ENCODE measurements at places on chromosomes 6 and 20.

DNA sequence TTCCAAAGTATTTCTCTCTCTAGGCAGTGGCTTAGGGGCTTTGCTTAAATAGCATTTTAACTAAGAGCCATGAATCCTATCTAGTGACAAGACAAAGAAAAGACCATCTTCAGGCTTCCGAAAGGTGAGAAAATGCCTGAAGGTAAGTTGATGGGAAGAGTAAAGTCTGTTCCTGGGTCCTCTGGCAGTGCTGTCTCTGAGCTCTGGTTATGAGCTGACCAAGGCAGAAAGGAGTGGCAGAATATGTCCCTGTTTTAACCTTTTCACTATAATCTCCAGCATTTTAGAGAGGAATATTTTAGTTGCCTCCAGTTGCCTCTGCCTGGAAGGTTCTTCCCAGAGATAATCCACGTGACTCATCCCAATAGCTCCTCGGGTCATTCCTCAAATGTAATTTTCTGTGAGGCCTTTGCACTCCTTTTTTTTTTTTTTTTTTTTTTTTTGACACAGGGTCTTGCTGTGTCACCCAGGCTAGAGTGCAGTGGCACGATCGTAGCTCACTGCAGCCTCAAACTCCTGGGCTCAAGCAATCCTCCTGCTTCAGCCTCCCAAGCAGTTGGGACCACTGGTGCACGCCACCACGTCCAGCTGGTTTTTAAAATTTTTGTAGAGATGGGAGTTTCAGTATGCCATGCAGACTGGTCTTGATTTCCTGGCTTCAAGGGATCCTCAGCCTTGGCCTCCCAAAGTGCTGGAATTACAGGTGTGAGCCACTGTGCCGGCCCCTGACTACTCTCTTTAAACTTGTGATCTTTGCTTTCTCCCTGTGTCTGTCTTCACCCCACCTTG is 3.7 kb upstream of the ARMH2 start:
- DNase-seq = no peak

DNA sequence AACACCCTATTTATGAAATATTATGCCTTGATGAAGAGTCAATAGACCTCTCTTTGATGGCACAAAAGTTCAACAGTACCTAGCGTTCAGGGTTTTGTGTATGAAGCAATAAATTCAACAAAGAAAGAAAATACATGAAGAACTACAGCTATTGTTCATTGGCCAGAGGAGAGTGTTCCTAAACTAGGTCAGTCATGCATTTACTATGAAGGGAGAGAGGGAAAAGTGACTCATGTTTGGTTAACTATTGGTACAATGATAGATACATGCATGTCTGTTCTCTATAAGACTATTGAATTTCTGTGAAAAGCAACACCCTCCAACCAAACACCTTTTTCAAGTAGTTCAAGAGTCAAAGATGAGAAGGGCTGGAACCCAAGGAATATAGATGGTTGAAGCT is 50.7 kb downstream of the CLIC5 start:
- no peak for DNase-seq

- peak; percentile 38 for DNase-seq
These were observed 22.9 kb downstream of the OR2B2 start for GRCh38 chr6:27889275-27889627.

- DNase-seq = peak; percentile 56
These were observed 18.3 kb downstream of the SLC16A10 start for GRCh38 chr6:111105578-111105977.

GRCh38 chr6:130377915-130378314 is 12.1 kb downstream of the TMEM200A start:
- no peak for DNase-seq

DNA sequence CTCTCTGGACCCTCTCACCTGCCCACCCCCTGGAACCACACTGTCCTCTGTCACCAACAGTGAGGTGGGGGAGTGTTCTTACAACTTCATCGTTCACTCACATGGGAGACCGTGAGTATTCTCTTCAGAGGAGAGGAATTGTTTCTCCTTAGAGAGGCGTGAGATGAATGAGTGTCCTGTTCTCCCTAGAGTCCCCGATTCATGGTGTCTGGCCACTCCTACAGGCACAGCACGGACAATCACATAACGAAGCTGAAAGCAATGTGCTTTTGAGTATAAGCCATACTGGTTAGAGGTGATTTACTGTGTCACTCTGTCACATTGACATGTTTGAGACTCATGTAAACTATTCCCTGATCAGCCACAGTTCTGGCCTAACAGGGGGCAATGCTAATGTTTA is 54.6 kb downstream of the FOXC1 start:
- no peak for DNase-seq

- no peak for DNase-seq
These were observed 3.5 kb upstream of the PSORS1C2 start for GRCh38 chr6:31142361-31142761.

- no peak for DNase-seq
These were observed 286.9 kb downstream of the FRK start for GRCh38 chr6:115773741-115774140.

GRCh38 chr20:6765469-6766058 is 1.9 kb upstream of the BMP2 start:
- DNase-seq = peak; percentile 92
